ENCODE measurements at places on chromosomes 2 and 18.

- peak; percentile 24 for DNase-seq
Observed at GRCh38 chr2:162890690-162891311, 52.2 kb upstream of the KCNH7 start.

DNA sequence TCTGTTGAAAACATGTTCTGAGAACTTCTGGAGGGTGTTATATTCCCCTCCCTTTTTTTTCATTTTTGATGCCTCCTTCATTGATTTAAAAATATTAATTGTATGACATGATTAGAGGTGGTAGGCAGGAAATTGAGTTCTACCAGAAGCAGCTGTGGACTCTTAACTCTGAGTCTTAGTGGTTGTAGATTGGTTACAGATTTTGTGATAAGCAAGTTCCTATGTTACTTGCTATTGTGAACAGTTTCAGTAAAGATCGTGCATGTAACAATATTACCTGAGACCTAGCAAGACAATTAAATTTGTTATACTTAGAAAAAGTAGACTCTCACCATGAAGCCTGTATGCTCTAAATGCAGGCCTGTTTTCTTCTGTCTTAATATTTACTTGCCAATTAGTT is 88.1 kb downstream of the PRPF40A start:
- DNase-seq = no peak

DNA sequence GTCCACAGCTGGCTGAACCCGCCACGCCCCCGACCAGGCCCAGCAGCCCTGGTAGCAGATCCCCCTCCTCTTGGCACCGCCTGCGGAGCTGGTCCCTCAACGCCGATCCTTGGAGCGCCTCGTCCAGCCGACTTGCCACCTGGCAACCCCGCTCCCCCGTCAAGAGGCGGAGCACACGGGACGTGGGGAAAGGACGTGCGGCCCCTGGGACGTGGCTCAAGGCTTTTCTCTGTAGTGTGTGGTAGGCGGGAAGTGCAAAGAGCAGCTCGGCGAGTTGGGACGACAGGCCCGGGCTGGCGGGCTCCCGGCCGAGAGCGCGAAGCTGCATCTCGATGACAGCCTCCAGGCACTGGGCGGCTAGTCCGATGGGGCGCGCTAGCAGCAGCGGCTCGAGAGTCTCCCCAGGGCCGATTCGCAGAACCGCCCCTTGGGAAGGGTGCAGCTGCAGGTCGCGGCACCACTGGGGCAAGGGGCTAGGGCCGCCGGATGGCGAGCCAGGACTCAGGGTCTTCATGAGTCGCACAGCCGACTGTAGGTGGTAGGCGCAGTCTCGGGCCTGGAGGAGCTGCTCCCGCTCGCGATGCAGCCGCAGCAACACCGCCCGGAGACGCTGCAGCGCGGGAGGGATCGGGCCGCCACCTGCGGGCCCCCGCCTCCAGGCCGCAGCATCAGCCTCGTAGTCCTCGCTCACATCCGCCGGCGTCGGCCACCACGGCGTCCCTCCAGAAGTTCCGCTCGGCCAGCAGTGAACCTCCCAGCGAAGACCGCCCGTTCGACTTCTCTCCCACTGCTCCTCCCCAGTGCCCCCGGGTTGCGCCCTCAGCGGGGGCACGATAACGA is 617 bp downstream of the CCDC142 start:
- DNase-seq = no peak

- no peak for DNase-seq
Observed at GRCh38 chr18:6610466-6610865, 119.0 kb upstream of the ARHGAP28 start.

- peak; percentile 27 for DNase-seq
Observed at GRCh38 chr2:131413148-131413747, 49.3 kb upstream of the RAB6D start.

Data from retinal pigment epithelial cell (primary cell).